ENCODE measurements at places on chromosomes 13 and 19.

DNA sequence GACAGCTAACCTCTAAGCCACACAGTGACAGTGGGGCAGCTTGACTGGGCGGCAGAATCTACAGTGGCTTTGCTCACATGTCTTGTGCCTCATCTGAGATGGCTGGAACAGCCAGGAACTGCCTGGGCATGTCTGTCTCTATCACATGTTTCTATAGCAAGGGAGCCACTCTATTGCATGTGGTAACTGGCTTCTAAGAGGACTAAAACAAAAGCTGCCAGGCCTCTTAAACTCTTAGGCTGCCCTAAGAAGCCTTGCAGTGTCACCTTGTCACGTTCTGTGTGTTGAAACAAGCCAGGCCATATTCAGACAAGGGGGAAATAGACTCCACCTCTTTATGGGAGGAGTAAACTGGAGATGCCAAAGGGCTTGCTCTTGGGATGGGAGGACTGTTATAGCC lies 122.9 kb upstream of the MAB21L1 start:
- DNase-seq = peak; percentile 2

DNA sequence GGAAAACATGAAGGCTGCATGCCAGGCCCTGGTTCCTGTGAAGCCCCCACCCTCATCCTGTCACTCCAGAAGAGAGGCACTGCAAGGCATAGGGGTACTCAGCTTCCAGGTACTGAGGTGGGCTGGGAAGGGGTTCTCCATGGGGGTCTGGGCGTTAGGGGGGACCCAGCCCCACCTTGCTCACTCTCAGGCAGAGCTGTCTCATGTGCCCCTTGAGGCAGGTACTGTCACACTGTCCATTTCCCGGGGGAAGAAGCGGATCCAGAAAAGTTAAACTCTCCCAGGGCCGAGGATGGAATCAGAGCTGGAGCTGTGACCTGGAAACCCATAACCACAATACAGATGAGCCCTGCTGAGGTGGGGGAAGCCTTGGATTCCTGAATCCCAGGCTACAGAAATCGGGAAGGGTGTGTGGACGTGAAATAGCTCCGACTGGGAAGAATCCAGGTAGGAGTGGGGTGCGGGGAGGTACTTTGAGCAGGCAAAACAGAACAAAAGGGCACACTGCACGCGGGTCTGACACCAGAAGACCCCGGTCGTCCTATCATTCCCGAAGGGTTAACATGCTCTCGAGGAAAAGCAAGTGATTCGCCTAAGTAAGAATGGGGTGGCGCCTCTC lies 540 bp upstream of the USE1 start:
- DNase-seq = no peak

GRCh38 chr19:12944104-12944674 lies 1.5 kb upstream of the RAD23A start:
- DNase-seq = no peak

- no peak for DNase-seq
Observed at GRCh38 chr13:112561478-112561877, 26.5 kb downstream of the TUBGCP3 start.

- no peak for DNase-seq
Observed at GRCh38 chr19:32498648-32499200, 82.3 kb upstream of the PDCD5 start.

- DNase-seq = no peak
Observed at GRCh38 chr13:110665491-110666254, 40.2 kb downstream of the CARS2 start.

DNA sequence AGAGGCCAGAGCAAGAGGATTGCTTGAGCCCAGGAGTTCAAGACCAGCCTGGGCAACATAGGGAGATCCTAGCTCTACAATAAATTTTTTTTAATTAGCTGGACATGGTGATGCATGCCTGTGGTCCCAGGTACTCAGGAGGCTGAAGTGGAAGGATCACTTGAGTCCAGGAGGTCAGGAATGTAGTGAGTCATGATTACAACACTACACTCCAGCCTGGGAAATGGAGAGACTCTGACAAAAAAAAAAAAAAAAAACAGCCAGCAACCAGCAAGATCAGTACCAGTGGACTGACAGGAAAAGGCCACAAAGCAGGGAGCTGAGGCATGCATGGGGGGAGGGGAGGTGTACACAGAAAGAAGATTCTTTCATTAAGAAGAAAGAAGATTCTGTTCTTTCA lies 52.7 kb upstream of the RFXAP start:
- peak; percentile 43 for DNase-seq

DNA sequence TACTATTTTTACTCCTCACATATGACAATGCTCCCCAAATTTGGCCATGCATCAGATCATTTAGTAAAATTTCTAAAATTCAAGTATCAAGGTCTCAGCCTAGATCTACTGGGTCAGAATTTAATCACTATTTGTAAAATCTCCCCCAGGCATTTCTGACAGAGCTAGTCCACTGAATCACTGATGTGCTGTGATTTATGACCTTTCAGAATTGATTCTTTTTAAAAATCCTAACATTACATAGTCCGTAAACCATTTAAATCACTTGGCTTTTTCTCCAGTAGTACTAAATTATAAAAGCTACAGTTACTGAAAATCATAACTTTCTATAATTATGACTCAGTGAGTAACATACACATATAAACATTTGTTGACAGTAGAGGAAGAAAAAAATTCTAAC lies 92.8 kb upstream of the RAP2A start:
- DNase-seq = peak; percentile 44

DNA sequence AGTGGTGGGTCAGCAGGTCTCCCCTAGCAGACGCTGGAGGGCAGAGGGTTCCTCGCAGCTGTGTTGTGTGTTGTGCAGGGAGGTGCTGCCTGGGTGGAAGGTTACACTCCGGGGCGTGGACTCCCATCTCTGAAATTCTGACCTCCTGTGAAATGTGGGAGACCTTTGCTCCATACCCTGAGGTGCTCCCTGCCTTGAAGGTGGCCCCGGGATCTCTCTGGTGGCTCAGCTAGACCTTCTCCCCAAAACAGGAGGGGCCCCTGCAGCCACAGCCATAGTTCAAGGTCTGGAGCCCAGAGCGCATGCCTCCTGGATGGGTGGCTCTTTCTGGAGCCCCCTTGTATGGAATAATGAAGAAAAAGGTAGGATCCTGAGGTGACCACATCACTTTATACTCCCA lies 70.2 kb downstream of the SOX1 start:
- no peak for DNase-seq

DNA sequence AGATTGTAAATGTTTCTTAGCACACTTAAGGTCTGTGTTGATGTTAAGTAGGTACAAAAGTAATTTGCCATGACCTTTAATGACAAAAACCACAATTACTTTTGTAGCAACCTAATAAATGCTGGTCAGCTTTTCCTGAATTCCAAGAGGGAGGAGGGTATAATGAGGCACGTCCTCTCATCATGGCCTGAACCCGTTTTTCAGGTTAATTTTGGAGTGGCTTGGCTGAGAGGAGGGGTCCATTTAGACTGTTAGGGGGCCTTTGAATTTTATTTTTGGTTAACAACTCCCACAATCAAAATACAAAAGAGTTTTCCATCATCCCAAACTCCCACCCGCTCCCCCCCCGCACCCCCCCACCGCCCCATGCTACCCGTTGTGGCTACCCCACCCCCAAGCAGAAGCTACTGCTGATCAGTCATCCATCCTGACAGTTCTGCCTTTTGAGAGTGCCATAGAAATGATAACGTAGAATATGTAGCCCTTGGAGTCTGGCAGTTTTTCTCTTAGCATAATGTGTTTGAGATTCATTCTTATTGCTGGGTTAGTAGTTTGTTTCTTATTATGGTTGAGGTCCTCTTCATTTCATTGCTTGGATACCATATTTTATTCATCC lies 14.4 kb upstream of the PLEKHF1 start:
- no peak for DNase-seq

- peak; percentile 8 for DNase-seq
Observed at GRCh38 chr13:38045278-38046048, 175.9 kb upstream of the TRPC4 start.

DNA sequence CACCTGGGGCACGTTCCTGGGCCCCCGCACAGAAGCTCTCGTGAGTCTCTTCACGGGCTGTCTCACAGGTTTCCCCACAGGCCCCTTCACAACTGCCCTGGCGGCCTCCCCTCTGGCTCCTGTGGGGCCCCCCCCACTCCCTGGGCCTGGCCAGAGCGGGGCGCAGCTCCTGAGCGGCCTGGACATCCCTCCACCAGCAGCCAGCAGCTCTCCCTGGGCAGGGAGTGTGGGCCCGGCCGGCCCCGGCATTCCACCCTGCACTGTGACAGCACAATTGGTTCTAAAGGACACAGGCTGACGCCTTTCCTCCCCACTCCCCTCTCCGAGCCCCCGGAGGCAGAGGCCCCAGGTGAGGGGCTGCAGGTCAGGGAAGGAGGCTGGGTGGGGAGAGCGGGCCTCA lies 9.5 kb upstream of the TIMM13 start:
- DNase-seq = no peak

DNA sequence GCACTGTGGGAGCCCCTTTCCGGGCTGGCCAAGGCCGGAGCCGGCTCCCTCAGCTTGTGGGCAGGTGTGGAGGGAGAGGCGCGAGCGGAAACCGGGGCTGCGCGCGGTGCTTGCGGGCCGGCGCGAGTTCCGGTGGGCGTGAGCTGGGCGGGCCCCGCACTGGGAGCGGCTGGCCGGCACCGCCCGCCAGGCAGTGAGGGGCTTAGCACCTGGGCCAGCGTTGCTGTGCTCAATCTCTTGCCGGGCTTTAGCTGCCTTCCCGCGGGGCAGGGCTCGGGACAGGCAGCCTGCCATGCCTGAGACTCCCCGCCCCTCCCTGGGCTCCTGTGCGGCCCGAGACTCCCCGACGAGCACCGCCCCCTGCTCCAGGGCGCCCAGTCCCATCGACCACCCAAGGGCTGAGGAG lies 405.2 kb upstream of the PRR20A start:
- no peak for DNase-seq

GRCh38 chr19:47158879-47159503 lies 28.4 kb downstream of the SAE1 start:
- peak; percentile 62 for DNase-seq

DNA sequence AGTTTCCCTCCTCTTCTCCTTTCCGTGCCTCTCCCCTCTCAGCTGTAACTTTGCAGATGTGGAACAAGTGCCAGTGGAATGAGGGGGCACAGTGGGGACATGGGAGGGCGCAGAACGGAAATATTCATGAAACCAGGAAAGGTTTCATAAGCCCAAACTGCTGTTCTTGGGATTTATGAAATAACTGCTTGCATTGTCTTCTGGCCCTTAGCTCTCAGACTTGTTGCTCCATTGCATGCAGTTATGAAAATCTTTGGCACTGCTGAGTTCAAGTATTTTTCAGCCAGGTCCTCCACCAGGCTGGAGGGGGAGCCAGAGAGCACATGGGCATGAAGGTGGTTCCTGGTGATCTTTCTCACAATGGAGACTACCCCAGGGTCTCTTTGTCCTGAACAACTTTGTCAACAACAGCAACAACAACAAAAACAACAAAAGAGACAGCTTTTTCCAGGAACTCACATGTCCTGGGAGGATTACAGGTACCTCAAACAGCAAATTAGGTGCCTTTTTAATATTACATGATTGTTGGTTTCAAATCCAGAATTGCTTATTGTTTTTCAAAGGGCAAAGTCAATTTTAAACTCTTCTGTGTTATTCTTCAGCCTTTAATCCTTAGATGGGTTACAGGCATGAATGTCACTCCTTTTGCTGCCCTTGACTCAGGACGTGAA lies 1.5 kb downstream of the RGCC start:
- DNase-seq = peak; percentile 45

DNA sequence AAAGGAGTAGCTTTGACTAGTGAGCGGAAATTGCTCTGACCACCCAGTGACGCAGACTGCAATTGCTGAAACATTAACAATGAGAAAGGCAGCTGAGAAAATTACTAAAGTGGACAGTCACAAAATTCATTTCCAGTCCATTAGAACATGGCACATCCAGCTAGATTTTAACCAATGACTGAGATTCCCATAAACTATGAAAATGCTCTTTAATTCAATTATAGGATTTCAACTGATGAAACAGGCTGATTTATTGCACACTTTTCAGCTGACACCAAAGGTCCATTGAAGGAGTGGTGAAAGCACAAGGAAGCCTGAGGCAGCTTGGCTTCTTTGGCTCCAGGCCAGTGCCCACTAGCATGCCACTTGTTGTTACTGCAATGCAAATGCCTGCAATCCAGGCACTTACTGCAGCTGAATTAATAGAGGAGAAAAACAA lies 933.4 kb downstream of the SLITRK6 start:
- DNase-seq = no peak

DNA sequence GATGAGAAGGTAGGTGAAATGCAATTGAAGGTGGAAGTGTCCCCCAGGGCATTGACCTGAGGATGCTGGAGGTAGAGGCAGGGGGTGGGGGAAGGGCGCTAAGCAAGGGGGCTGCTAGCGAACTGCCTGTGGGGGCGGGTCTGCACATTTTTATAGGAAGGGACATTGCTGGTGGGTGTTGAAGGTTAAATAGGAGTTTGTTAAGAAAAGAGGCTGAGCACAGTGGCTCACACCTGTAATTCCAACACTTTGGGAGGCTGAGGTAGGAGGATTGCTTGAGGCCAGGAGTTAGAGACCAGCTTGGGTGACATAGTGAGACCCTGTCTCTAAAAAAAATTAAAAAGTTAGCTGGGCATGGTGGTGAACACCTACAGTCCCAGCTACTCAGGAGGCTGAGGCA lies 5.5 kb upstream of the ACP4 start:
- DNase-seq = no peak

GRCh38 chr19:35862528-35862927 lies 5.8 kb downstream of the KIRREL2 start:
- no peak for DNase-seq

- DNase-seq = peak; percentile 7
Observed at GRCh38 chr13:45595965-45596364, 19.6 kb downstream of the ERICH6B start.

- DNase-seq = no peak
Observed at GRCh38 chr19:28701491-28701890, 511.5 kb downstream of the UQCRFS1 start.

DNA sequence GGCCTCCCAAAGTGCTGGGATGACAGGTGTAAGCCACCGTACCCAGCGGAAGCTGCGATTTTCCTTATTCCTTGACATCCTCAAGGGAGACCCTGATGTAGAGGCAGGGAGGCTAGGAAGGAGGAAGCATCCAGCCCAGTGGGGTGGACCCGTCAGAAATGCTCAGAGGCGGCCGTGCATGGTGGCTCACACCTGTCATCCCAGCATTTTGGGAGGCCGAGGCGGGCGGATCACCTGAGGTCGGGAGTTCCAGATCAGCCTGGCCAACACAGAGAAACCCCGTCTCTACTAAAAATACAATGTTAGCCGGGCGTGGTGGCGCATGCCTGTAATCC lies 11.6 kb downstream of the GZMM start:
- no peak for DNase-seq

- no peak for DNase-seq
Observed at GRCh38 chr13:45119469-45119990, 780 bp upstream of the GTF2F2 start.

DNA sequence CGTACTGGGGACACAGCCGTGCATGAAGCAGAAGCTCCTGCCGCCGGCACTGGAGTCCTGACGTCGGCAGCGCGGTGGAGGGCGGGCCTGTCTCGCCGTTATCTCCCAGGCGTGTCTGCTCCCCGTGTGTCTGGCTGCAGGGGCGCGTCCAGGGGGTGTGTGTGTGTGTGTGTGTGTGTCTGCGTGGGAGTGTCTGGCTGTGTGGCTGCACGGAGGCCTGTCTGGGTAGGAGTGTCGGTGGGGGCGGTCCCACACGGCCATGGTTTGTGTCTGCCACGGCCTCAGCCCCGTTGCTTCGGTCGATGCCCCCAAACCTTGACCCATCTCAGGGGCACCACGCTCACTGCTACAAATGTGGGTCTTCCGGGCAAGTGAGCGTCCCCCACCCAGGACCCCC lies 18.3 kb downstream of the ARID3A start:
- no peak for DNase-seq

- DNase-seq = no peak
Observed at GRCh38 chr13:42258747-42259146, 13.2 kb upstream of the AKAP11 start.

GRCh38 chr19:57282011-57282643 lies 1.8 kb downstream of the ZNF460 start:
- DNase-seq = peak; percentile 39

Measured in RWPE1 (cell line).